ENCODE measurements at places on chromosomes 5 and 9. TPM values are rescaled to one million over a fixed set of nuclear protein-coding genes. Genes with fewer than 3 reads are reported as not detected.

DNA sequence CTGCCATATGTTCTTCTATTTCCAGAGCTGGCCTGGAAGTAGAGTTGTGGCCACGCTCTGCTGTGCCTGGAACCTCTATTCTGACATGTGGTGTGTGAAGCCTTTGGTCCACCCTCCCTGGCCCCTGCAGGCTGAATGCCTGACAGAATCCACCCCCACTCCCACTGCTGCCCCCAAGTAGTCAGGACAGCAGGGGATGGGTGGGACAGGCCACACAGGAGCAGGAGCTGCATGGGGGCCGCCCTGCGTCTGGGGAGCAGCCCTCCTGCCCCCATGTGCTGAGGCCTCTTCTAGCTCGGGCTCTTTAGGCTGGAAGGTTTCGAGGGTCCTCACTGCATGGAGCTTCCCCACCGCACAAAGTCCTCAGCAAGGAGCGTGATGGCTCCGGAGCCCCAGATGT lies 32.6 kb upstream of the IRX4 start:
- DNase-seq = no peak

- DNase-seq = no peak
Observed at GRCh38 chr5:132595624-132596023, 38.8 kb downstream of the RAD50 start.

GRCh38 chr9:98172604-98173003 lies 19.8 kb downstream of the CORO2A start:
- DNase-seq = no peak

DNA sequence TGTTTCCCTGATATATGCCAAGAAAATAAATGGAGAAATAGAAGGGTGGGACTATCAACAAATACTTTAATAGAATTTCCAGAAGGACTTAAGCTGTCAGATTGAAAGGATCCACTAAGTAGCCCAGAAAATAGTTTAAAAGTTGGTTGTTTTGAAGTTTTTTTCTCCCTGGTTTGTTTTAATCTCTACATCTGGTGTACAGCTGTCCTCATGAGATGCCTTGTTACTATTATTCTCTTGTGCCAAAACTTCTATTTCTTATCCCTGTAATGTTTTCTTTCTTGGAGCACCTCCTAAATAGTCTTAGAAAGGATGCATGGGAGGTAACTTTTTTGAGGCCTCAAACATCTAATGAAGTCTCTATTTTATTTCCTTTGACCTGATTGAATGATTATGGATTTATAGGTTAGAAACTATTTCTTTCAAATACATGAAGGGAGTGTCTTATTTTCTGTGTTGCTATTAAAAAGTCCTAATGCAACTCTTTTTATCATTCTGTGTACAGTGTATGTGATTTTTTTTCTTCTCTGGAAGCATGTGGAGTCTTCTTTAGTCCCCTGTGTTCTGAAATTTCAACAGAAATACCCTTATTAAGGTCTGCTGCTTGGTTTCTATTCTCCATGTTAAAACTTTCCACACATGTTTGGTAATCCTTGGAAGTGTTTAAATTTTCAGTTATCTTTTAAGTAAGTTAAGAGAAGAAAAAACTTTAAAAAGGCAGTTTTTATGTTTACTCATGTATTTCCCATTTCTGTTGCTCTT lies 140.0 kb upstream of the CDKN2B start:
- no peak for DNase-seq

DNA sequence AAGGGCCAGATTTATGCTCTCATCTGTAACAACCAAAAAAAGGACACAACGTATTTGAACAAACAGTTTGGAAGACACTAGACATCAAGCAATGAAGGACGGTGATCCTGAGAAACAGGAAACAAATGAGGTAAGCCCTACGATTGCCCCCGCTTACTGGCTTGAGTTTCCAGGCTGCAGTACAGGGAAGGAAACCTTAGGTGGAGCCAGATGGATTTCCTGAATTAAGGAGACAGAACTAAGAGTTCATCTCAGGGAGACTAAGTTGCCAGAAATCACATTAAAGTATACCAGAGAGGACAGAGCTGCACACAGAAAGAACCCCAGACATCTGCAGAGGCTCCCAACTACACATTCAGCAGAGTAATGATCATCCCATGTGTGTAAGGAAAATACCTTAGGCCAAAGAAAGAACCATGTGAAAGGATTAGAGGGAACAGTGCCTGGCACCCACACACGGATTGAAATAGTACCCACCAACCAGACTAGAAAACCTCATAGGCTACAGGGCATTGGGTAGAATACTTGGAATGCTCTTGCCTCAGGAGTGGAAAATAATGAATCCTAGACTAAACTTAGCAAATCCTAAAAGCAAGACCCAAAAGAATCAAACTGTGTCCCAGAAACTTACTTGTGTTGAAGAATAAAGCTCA lies 99.3 kb upstream of the NIPBL start:
- no peak for DNase-seq

DNA sequence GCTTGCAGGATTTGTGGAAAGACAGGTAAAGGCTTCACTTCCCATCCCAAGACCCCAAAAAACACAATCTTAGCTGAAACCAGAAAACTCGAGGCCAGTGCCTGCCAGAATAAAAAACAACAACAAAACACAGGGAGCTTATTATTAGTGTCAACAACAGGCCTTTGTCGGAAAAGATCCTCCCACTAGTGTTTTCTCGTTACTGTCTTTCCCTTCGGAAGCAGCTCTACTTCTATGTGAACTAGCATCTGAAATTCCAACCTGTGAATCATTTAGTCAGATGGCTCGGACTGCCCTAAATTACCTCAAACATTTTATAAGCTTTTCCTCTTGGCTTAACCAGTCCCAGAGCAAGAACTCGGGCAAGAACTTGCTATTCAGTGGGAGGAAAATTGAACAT lies 122.2 kb upstream of the GNA14 start:
- no peak for DNase-seq

- DNase-seq = no peak
Observed at GRCh38 chr9:38431116-38431515, 6.9 kb upstream of the IGFBPL1 start.

- DNase-seq = no peak
Observed at GRCh38 chr5:116646611-116647289, 72.1 kb upstream of the SEMA6A start.

DNA sequence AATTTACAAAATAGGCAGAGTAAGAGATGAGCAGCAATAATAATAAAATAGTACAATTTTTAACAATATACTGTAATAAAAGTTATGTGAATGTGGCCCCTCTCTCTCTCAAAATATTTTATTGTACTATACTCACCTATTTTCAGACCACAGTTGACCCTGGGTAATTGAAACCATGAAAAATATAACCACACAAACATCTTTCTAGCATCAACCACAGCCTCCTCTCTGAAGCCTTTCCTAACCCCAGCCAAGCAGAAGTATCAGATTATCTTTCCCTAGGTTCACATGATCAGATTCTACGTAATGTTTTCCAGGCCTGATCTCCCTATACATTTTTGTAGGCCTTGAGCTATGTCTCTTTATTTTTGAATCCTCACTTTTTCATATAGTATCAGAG lies 35.2 kb downstream of the DNAH5 start:
- DNase-seq = no peak

DNA sequence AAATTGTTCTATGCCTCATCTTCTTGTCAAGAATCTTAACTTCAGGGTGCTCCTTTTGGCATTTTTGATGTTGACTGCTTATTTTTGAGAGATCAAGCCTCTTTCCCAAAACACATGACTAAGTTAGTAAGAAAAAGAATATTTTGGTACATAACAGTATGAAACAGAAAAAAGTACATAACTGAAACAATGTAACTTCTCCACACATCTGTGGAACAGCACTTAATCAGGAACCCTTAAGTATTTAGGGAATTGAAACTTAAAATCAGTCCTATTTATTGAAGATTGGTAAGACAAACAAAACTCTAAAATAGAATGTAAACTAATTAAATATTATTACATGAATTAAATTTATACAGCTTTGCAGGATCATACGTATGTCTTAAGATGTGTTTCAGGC lies 103.4 kb downstream of the MELK start:
- DNase-seq = no peak

Gene PCDHGA6
- total RNA-seq = 0.59 TPM

Gene ZNF462
- total RNA-seq = 34.8 TPM

Gene TMEM38B
- 30.6 TPM for total RNA-seq

Gene SH2D3C
- total RNA-seq = 0.49 TPM

Data from Panc1 (cell line).